Colonic mucosa (tissue), 4 donors: ENCODE measurements at places on chromosomes 13 and 19. TPM values are rescaled to one million over a fixed set of nuclear protein-coding genes. Genes with fewer than 3 reads are reported as not detected.

DNA sequence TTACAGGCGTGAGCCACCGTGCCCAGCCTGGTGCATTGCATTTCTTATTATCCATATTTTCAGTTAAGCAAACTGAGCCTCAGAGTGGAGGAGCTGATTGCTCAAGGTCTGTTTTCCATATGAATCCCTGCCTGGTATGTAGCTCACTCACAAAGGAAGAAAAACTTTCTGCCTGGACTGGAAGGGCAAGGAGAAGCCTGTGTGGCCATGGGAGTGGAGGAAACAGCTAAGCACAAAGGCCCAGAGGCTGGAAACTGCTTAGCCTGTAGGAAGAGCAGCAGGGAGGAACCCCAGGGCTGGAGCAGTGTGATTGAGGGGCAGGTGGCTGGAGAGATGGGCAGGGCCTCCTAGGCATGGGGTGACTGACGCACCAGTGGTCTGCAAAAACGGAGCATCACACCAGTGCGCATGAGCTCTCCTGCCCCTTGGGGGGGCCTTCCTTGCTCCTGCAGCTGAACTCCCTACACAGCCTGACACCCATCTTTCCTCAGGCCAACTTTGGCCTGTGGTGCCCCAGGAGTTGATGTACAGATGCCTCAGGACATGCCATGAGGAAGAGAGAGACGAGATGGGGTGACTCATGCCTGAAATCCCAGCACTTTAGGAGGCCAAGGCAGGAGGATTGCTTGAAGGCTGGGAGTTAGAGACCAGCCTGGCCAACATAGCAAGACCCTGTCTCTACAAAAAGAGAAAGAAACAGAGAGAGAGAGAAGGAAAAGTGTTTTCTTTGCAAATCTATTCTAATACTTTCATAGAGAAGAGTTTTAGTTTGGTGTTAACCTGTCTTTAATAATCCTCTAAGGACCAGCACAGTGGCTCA is 2.8 kb upstream of the HNRNPM start:
- no peak overlapping the region for H3K27ac ChIP-seq
- DNase-seq = no peak
- H3K4me3 ChIP-seq = no peak overlapping the region

DNA sequence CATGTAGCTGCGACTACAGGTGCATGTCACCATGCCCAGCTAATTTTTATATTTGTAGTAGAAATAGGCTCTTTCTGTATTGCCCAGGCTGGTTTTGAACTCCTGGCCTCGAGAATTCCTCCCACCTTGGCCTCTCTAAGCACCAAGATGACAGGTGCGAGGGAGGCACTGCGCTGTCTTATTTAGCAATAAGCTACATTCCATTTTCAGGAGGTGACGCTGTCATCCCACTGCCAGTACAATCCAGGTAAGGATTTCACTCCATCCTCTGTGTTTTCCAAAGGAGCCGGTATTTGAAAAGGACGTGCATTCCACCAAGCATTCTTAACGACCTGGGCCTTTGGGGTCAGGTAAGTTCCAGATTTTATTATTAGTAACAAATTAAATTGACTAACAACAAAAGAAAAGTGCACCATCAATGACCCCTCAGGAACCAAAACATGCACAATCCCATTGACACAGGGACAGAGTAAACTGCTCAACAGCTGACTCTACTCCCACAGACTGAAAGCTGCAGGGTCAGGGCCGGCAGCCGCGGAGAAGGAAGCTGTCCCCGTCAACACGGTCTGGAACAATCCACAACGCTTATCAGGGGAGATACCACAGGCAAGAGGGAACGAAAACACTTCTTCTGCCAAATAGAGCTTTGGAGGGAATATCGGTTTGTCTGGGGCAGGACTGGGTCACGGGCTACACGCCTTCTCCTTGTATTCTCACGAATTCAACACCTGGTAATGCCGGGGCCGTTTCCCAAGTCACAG is 82.8 kb downstream of the INSR start:
- no peaks in the 10 kb centered on the region for H3K36me3 ChIP-seq
- H3K27ac ChIP-seq = no peak overlapping the region
- H3K4me1 ChIP-seq = no peaks in the 10 kb centered on the region

The ZNF93 gene
- total RNA-seq = 3.9 TPM

The SHC2 gene
- 2.7 TPM for total RNA-seq

DNA sequence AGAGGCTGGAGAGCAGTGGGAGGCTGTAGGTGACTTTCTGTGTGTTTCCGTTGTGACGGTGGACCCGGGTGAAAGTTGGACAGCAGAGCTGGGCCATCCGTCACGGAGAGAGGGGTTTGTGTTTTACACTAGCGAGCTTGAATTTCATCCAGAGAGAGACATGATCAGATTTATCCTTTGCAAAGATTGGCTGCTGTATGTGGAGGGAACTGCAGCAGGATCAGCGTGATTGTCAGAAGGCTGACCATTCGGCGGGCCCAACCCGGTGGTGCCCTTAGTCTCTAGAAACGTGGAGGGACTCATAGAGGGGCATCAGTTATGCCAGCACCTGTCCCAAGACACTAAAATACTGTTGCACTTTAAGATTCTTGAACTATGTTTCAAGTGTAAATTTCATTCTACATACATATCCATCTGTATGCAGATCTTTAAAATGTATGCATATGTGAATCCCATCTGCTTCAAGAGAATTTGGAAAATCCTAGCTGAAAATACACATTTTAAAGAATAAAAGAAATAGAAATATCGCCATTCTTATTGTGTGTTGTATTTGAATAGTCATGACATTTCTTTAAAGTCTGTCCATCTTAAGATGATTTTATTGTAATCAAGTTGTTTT is 7.0 kb downstream of the FAM124A start:
- H3K27ac ChIP-seq = no peak overlapping the region
- H3K4me1 ChIP-seq = no peaks in the 10 kb centered on the region
- no peak for DNase-seq

DNA sequence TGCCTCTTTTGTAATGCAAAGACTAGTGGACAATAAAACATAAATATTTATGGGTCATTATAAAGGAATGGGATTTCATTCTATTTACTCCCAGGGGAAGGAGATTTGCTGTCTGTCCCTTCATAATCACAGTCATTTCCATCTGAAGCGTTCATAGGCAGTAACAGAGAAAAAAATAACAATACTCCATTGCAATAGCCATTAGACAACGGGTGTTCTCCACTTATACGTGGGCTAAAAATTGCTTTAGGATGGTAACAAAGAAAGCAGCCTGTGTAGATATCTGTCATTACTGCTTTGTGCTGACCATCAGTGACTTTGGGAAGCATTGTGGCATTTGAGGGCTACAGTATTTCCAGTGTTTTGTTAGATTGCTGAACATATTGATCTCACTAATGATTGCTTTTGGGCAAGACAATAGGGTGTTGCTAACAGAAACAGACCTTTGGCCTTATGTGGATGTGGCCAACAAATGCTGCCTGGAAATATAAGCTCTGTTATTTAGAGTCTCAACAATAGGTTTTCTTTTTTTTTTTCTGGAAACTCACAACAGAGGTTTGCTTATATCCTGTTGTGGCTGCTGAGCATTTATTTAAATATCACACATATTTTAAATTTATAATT is 355.2 kb downstream of the MTUS2 start:
- H3K27me3 ChIP-seq = no peaks in the 10 kb centered on the region
- no peak overlapping the region for H3K4me3 ChIP-seq
- no peaks in the 10 kb centered on the region for H3K36me3 ChIP-seq
- DNase-seq = no peak

DNA sequence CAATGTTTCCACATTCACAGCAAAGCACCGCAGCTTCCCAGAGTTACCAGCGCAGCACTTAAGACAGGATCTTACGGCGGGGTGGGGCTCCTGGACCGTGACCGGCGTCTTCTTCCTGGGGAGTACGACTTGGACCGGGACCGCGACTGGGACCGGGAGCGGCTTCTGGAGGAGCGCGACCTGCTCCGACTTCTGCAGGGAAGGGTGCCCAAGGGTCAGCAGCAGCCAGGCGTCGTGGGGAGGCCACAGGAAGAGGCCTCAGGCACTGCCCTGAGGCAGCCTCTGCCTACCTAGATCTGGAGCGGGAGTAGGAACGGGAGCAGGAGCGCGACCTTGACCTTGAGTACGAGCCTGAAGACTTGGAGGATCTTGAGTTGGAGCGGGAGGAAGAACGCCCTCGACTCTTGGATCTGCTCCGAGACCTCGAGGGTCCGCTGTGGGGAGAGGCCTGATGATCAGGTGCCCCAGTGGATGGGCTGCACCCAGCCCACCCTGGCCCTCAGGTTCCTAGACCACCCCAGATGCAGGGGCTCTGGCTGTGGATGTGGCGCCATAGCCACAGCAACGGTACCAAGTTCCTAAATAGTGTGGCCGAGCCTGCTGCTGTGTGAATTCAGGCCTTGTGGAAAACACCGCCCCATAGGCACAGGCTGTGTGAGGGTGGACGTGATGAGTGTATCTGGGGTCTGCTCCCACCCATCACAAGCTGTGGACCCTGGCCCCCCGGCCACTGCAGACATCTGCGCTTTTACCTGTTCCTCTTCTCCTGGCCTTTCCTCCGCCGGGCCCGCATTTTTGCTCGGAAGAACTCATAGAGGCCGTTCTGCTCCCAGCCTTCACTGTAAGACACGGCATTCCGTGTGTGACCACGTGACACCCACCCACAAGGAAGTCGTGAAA is 21.9 kb downstream of the CHERP start:
- no peak for DNase-seq
- H3K36me3 ChIP-seq = peaks cover 31% of the 10 kb centered on the region
- H3K27me3 ChIP-seq = no peaks in the 10 kb centered on the region

- H3K27ac ChIP-seq = peak overlapping the region; percentile 76
- DNase-seq = peak; percentile 86
- H3K4me1 ChIP-seq = peaks cover 5% of the 10 kb centered on the region
These were observed 18.6 kb upstream of the CYP2S1 start for GRCh38 chr19:41174297-41174928.

- no peak overlapping the region for H3K4me3 ChIP-seq
- H3K4me1 ChIP-seq = no peaks in the 10 kb centered on the region
- no peak overlapping the region for H3K27ac ChIP-seq
- H3K27me3 ChIP-seq = no peaks in the 10 kb centered on the region
- no peak for DNase-seq
These were observed 222.8 kb downstream of the SPRY2 start for GRCh38 chr13:80118099-80118498.

DNA sequence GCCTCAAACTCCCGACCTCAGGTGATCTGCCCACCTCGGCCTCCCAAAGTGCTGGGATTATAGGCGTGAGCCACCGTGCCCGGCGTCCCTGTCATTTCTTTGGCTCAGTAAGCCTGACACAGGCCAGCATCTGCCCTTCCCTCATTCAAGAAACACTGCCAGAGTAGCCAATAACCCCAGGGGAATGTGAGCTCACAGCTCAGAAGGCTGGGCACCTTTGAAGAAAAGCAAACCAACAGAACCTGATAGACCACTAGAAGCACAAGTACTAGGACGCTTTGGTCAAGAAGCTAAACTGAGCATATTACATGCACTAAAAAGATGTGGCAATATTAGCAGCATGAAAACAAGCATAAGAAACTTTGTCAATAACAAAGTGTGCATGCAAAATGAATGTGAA is 14.2 kb downstream of the SIGLEC5 start:
- no peak for DNase-seq
- H3K27ac ChIP-seq = no peak overlapping the region
- H3K27me3 ChIP-seq = no peaks in the 10 kb centered on the region
- no peaks in the 10 kb centered on the region for H3K36me3 ChIP-seq
- H3K4me1 ChIP-seq = no peaks in the 10 kb centered on the region
- no peak overlapping the region for H3K4me3 ChIP-seq

GRCh38 chr13:64206430-64207225 is 2791.0 kb upstream of the PCDH20 start:
- no peaks in the 10 kb centered on the region for H3K27me3 ChIP-seq
- H3K27ac ChIP-seq = no peak overlapping the region
- H3K4me3 ChIP-seq = no peak overlapping the region
- H3K4me1 ChIP-seq = no peaks in the 10 kb centered on the region
- DNase-seq = no peak
- no peaks in the 10 kb centered on the region for H3K36me3 ChIP-seq

DNA sequence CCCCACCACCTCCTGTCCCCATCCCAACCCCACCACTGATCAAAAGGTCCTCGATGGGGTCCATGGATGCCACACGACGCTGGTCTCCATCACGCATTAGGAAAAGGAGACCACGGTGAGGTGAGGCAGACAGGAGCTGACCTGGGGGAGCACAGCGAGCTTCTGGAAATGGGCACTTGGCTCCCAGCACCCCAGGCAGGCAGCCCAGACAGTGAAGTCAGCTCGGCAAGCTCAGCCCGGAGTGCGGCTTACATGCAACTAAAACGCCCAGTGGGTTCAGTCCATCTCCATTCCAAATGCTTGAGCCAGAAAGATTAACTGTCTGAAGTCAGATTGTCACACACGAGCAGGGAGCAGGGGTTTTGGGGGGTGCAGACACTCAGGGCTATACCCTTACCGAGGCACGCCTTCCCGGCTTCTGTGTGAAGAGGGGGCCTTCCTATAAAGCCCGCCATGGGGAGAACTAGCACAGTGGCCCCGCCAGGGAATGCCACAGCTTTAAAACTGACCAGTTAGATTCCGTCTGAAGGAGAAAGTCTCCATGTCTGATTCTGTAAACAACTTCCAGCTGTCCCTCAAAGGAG is 79.4 kb downstream of the SPACA7 start:
- H3K27me3 ChIP-seq = no peaks in the 10 kb centered on the region
- H3K4me1 ChIP-seq = no peaks in the 10 kb centered on the region
- no peak for DNase-seq
- no peaks in the 10 kb centered on the region for H3K36me3 ChIP-seq

DNA sequence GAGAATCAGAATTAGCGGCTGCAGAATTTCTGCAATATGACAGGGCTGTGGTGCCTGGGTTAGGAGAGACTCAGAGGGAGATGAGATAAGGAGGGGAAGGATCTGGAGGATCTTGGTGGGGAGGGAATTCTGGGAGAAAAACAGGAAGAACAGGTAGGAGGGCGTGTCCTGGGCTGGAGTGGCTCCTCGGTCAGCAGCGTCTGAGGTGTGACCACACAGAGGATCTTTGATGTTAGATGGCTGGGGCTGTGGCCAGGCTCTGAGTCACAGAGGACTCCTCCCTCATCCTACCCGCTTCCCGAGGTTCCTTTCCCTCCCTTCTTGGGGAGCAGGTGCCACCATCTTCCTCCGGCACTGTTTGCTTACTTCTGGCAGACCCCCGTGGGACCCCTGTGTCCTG is 6.4 kb upstream of the KLK6 start:
- no peaks in the 10 kb centered on the region for H3K4me1 ChIP-seq
- no peaks in the 10 kb centered on the region for H3K36me3 ChIP-seq
- no peak overlapping the region for H3K4me3 ChIP-seq
- no peak overlapping the region for H3K27ac ChIP-seq
- no peaks in the 10 kb centered on the region for H3K27me3 ChIP-seq

- H3K27me3 ChIP-seq = no peaks in the 10 kb centered on the region
- H3K4me1 ChIP-seq = no peaks in the 10 kb centered on the region
- no peak overlapping the region for H3K4me3 ChIP-seq
- no peak for DNase-seq
- no peak overlapping the region for H3K27ac ChIP-seq
These were observed 200.0 kb downstream of the KLF12 start for GRCh38 chr13:73934215-73934641.

GRCh38 chr13:89163096-89163495 is 1491.9 kb downstream of the SLITRK5 start:
- no peaks in the 10 kb centered on the region for H3K27me3 ChIP-seq
- no peaks in the 10 kb centered on the region for H3K36me3 ChIP-seq
- no peak overlapping the region for H3K4me3 ChIP-seq
- no peak for DNase-seq
